ENCODE measurements at places on chromosomes 5 and 9.
A peak's percentile ranks its signal among the peaks of the same experiment; 100 is the strongest.

DNA sequence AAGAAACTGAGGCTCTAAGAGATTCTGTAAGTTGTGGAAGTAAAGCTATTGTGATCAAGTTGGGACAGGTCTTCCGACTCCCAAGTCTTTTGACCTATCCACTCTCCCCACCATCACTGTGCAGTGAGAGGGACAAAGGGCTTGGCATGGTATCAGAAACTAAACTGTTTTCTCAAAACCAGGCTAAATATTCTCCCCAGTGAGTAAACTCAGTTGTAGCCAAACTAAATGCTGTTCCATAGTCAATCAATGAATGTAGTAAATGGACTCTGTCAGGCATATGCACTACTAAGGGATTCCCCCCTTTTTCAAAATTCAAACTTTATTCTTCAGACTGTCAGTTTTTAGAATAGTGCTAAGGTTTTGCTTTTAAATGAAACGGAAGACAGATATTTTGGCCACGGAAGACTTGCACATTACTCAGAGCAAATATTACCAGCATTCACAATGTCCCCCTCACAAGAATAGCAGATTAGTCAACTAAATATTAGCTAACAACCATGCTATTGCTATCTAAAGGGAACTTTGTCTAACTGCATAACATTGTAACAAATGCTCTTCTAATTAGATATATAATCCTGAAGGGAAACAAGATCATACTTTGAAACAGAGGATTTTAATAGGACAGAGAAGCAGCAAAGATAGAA lies 7.1 kb downstream of the PRKAA1 start:
- no peak for DNase-seq

- no peak for DNase-seq
Observed at GRCh38 chr5:22590677-22591268, 262.4 kb downstream of the CDH12 start.

DNA sequence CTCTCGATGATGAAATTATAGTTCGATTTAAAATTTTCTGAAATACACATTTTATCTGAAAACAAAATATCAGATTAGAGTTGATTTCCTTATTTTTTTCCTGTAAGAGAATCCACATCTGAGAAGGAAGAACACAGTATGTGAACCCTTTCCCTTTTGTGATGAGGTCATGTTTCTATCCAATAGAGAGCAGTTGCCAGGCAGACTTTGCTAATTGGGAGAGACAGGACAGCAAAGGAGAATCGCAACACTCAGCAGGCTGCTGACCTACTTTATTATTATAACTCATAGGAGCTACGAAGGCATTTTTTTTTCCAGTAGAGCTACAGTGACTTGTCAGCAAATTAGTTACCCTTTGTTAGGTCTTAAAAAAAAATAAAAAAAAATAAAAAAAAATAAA lies 242.1 kb downstream of the HCN1 start:
- DNase-seq = no peak

DNA sequence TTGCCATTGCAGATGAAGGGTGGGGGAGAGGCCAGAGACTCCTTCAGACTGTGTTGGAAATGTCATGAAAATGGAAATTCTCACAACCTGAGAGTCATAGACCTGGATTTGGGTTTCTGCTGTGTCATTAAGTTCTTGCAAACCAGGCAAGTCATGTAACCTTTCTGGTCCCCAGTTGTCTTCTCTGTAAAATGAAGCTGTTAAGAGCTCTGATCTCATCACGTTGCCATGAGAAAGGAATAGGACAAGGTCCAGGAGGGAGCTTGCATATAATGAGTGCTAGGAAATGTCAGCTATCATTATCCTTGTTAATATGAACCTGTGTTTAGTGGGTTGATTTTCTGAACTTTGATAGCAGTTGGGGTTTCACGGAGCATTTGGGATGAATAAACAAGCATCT lies 59.1 kb downstream of the FGF1 start:
- no peak for DNase-seq

GRCh38 chr9:131239161-131239975 lies 36.9 kb downstream of the FAM78A start:
- DNase-seq = no peak

DNA sequence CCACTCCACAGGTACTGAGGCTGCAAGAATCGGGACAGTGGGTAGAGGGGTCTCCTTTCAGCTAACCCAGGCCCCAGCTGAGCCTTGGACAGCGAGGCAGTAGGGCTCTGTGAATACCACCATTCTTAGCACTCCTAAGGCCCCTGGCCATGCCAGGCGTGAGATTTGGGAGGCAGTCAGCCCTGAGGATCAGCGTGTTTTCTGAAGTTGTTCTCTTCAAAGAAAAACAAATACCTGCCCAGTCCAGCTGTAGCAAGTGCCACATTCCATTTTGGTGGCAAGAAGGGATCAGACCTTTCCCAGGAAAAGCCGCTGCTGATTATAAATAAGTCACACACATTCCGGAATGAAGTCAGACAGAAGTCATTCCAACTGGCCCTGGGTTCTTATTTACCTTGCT lies 47.8 kb downstream of the RALGPS1 start:
- DNase-seq = no peak

GRCh38 chr5:179803651-179804554 lies 2.8 kb downstream of the MGAT4B start:
- no peak for DNase-seq

DNA sequence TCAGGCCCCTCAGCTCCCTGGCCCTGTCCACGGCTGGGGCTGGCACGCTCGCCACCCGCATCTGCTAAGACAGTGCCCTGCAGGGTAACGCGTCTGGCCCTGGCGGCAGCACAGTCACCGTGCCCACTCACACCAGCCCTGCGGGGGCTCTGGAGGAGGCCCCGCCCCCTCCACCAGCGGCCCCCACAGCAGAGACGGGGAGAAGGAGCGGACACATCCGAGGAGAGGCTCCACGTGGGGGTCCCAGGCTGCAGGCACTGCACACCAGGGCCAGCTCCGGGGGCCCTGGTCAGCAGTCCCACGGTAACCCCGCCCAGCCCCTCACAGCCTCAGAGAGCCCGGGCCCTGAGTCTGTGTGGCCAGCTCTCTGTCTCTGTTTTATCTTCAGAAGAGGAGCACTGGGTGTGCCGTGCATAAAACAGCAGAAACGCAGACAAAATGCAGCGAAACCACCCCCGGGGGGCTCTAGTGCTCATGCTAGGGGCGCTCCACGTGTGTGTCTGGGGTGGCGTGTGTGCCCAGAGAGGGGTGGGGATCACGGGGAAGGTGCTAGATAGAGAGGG lies 47.5 kb upstream of the NRARP start:
- no peak for DNase-seq

DNA sequence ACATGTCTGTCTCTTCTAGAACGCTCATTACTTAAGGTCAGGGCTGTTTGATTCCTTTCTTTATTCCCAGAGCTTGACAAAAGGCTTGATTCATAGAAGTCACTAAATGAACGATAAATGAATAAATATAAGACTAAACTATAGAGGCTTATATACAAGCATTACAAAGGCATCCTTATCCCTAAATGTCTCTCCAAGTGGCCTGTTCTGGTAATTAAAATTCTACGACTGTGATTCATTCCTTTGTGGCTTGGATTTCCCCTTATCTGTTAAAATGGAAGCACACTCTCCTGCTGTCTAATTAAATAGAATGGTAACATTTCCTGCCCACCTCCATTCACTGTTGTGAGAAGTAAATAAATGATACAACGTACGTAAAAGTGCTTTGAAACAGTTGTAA lies 49.5 kb downstream of the C7 start:
- DNase-seq = no peak

DNA sequence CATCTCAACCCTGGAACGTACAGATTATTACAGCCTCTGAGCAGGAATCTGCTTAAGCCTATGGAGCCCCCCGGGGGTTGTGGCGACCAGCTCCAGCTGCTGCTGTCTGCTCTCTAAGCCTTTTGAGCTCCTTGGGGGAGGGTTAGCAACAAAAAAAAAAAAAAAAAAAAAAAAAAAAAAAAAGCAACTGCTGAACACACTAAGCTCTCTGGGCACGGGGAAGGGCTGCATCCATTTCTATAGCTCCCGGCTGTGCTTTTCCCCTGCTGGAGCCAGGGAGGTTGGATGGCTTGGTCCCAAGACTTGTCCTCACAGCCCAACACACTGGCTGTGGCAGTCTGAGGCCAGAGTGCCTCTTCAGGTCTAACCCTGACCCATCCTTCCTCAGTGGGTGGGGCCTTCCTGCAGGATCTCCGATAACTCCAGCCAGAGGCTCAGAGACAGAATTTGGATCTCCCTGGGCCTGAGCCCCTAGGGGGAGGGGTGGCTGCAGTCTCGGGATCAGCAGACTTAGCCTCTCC lies 82.1 kb downstream of the FBN2 start:
- DNase-seq = no peak

GRCh38 chr9:137552022-137552768 lies 516 bp downstream of the MRPL41 start:
- DNase-seq = no peak

DNA sequence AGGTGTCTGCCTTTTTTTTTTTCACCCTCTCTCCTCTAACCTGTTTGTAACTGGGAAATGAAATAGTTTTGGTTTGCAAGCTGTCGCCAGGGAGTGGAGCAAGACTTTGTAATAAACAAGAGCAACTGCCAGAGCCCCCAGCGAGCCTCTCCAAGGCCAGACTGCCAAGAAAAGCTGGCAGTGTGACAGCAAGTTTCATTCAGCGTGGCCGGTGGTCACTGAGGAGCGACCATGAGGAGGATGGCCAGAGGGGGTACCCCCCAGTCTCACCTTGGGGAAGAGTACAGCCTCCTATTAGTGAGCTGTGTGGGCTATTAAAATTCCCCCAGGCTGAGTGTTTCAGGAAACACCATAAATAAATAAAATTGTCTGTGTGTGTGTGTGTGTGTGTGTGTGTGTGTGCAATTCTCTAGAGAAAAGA lies 49.9 kb downstream of the ZFAND5 start:
- no peak for DNase-seq

DNA sequence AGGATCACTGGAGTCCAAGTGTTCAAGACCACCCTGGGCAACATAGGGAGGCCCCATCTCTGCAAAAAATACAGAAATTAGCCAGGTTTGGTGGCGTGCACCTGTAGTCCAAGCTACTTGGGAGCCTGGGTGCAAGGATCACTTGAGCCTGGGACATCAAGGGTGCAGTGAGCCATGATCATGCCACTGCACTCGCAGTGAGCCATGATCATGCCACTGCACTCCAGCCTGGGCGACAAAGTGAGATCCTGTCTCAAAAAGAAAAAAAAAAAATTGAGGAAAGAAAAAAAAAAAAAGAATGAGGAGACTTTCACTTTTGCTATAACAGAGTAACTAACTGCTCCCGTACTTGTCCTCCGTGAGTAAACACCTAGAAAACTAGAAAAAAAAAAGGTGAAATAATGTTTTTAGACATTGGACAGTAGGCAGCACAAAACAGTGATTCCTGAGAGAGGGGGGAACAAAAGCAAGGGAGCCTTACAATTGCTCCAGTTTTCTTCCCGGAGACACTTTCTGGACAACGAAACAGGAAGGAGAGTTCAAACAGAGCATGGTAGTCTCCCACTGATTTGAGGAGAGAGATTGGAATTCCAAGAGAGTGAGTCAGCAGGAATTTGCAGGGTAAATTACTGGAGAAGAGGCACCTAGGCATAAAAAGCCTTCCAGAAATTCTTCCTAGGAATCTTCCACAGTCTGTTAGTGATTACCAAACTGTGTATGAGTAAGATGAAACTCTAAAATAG lies 6.9 kb upstream of the ZBTB5 start:
- no peak for DNase-seq

GRCh38 chr5:135426102-135427082 lies 20.8 kb downstream of the DCANP1 start:
- no peak for DNase-seq

- no peak for DNase-seq
Observed at GRCh38 chr5:181566-181965, 9.7 kb upstream of the LRRC14B start.

DNA sequence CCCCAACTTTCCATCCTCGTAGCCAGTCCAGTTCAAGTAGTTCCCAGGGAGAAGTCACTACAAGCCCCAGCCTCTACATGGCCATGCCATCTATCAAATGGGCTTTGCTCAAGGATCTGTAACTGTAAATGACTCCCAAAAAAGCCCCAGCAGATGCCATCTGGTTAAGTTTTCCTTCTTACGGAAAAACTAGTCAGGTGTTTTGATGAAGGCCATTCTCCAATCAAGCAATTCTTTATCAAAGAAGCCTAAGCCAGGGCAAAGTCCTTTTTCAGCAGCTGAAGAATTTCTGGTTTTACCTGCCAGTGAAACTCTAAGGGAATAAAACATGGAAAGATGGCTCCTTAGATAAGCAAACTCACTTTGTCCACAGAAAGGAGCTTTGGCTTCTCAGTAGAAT lies 21.9 kb upstream of the ZNF622 start:
- DNase-seq = no peak

- peak; percentile 5 for DNase-seq
Observed at GRCh38 chr9:33778700-33779351, 16.5 kb upstream of the PRSS3 start.

GRCh38 chr9:136668983-136669790 lies 6.5 kb downstream of the EGFL7 start:
- DNase-seq = no peak

DNA sequence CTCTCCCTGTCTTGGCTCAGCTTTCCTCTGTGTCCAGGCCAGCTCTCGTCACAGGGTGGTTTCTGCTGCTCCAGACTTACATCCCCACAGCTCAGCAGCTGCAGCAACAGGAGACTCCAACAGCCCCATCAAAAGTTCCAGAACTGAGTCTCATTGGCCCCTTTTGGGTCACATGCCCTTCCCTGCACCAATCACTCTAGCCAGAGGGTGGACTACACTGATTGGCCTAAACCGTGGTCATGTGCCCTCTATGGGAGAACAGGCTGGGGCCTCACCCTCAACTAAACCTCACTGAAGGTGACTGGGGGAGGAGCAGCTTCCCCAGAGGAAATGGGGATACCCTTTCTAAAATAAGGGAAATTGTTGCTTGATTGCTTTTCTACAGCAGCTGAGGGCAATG lies 44.4 kb upstream of the CPLX2 start:
- DNase-seq = no peak

DNA sequence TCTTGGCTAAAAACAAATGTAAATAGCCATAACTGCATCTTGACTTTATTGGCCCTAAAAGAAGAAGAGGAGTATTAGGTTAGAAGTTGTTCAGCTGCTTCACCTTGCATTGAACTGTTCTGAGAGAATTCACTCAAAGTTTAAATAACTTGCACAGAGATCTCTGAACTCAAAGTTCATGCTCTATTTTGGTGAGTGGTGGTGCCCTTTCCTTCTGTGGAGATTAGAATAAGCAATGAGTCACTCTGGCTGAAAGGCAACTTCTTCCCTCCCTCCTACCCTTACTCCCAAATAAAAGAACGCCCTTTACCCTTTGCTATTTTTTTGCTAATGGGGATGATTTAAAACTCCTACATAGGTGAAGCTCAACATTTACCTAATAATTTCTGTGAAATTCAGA lies 48.9 kb downstream of the ERMP1 start:
- no peak for DNase-seq

GRCh38 chr9:128405780-128406171 lies 14.9 kb upstream of the CERCAM start:
- no peak for DNase-seq

GRCh38 chr5:180718810-180719453 lies 20.9 kb downstream of the OR2Y1 start:
- DNase-seq = peak; percentile 5

GRCh38 chr9:99415606-99416005 lies 193.5 kb downstream of the SEC61B start:
- no peak for DNase-seq

GRCh38 chr5:56490971-56491468 lies 257.9 kb upstream of the ANKRD55 start:
- DNase-seq = no peak

Measured in stimulated activated CD8-positive, alpha-beta memory T cell treated with anti-CD3 and anti-CD28 coated beads, Interleukin-7, amount 100 ng/mL, for 1 hour (primary cell).